ENCODE measurements at places on chromosomes 5 and 9. TPM values are rescaled to one million over a fixed set of nuclear protein-coding genes. Genes with fewer than 3 reads are reported as not detected.

Gene SAXO1
- under 0.01 TPM for total RNA-seq

Gene JAKMIP2
- not detected for total RNA-seq

Gene MYMK
- total RNA-seq, result not detected

Gene ARL14EPL
- total RNA-seq, result 0.39 TPM

Gene CCNI2
- total RNA-seq, result 0.04 TPM

Gene SPINK4
- not detected for total RNA-seq

Gene IFNB1
- not detected for total RNA-seq

Gene IL9
- total RNA-seq, result not detected
